Right renal pelvis (tissue), 4 donors: ENCODE measurements at places on chromosomes 7 and 10.

DNA sequence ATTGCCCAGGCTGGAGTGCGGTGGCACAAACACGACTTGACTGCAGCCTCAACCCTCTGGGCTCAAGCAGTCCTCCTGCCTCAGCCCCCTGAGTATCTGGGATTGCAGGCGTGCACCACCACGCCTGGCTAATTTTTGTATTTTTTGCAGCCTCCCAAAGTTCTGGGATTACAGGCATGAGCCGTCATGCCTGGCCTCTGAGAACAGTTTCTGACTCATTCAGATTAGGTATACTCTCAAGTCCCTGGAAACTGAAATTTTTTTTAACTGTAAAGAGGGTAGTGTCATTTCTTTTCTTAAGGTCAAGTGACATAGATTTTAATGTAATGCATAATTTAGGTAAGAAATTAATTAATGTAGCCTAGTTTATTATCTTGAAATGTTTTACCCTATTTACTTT is 104.7 kb downstream of the SEPTIN7 start:
- DNase-seq: no peak

GRCh38 chr7:100726996-100727761 is 6.2 kb upstream of the ZAN start:
- no peak for DNase-seq

DNA sequence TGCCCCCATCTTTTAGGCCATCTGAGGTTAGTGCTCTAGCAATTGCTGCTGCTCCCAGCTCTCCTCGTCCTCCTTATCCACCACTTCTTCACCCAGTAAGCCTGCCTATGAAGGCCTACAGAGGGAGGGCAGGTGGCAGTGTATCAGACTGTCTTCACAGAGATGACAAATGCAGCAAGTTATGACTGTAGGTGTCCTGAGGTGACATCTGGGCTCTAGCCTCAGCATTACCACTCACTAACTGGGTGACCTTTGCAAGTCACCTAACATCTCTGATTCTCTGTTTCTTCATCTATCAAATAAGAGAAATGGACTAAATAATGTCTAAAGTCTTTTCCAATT is 151.6 kb downstream of the NOC3L start:
- DNase-seq: no peak

DNA sequence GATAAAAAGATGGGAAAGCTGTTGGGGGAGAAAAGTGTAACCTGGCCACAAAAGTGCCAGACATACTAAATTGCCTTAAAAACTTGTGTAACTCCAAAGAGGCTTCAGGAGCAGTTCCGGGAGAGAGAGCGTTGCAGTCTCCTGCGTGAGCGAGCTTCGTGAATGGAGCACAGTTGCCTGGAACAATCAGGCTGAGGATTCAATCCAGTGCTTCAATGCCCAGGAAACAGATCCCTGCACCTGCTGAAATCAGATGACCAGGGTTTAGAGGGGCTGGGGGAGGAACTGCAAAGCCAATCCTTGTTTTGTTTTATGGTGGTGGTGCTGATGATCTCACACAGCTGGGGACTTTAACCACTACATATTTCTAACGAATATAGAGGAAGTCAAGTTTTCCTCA is 398.3 kb downstream of the DPP6 start:
- no peak for DNase-seq

GRCh38 chr10:44635176-44635575 is 250.3 kb upstream of the CXCL12 start:
- no peak for DNase-seq

- DNase-seq: no peak
Observed at GRCh38 chr10:47051741-47052238, 140.6 kb downstream of the PTPN20 start.

GRCh38 chr10:97870990-97871389 is 21.3 kb downstream of the GOLGA7B start:
- no peak for DNase-seq

GRCh38 chr10:77138541-77138940 is 499.1 kb downstream of the KCNMA1 start:
- DNase-seq: no peak

DNA sequence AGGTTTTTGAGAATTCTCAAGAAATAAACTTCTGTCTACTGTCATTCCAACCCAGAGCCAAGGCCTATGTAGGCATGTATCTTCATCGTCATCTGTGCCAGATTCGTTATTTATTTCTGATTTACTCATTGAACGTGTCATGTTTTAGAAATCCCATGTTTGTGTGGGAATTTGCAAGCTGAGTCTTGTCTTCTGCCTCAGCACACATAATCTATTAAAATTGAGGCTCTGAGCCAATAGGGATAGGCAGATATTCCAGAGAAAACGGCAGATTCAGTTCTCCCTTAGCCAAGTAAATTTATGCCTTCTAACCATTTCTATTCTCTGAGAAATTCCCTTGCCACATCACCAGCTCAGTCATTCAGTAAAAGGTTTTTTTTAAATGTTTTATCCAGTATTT is 444.6 kb downstream of the REEP3 start:
- no peak for DNase-seq

DNA sequence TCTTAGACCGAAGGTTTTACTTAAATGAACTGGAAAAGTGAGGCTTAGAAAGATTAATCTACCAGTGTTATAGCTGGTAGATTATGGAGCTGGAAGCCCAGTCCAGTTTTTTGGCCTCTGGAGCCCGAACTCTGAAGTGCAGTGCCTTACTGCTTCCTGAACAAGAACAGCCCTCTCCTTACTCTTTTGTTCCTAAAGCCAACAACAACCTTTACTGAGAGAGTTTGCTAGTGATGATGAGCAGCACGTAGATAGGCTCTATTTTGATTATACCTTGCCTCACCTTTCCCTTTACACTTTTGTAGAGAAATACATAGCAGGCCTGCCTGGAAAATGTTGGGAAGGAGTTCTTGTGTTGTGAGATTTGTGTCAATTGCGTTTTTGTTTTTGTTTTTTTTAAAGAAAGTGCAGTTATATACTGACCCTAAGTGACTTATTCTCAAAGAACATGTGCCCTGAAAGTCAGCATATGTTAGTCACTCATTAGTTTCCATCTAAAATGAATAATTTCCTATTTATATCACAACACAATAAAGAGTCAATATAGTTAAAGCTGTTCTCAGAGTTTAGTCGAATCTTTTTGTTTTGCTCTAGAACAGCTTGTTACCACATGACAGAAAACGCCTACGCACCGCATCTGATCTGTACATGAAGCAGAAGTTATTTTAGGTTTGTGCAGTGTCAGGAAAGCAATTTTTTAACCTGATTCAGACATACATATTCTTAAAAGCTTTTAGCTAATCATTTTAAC is 33.0 kb downstream of the PLEKHA1 start:
- no peak for DNase-seq

DNA sequence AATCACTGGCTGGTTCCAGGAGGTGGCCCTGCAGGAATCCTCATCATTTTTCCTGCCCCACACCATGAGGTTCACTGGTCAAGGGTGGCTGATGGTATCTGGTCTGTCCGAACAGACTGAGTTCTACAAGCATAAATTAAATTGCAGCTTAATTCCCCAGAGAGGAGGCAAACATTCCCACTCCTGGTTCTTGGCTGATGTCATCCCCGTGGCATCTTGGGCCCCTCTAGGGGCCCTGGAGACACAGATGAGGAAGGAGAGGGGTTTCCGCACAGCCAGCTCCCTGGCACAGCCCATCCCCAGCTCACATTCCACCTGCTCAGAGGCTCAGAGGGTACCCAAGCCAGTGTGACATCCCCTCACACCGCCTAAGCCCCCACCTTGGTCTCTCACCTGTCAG is 5.3 kb upstream of the KLRG2 start:
- peak; percentile 44 for DNase-seq

DNA sequence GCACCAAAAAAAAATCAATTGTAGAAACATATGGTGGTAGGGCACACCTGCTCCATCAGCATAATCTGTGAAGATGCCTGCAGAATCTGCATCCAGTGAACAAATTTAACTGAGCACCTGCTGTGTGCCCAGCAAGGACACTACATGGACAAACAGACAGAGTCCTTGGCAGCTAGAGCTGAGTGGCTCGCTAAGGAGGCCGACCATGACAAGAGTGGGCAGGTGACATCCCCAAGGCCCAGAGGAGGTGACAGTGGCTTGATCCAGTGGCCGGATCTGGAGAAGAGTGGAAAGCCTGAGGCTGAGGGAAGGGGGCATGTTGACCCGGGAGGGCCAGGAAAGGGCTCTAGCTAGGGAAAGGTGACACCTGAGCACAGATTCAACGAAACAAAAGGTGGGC is 68.1 kb downstream of the MAD1L1 start:
- DNase-seq: no peak

DNA sequence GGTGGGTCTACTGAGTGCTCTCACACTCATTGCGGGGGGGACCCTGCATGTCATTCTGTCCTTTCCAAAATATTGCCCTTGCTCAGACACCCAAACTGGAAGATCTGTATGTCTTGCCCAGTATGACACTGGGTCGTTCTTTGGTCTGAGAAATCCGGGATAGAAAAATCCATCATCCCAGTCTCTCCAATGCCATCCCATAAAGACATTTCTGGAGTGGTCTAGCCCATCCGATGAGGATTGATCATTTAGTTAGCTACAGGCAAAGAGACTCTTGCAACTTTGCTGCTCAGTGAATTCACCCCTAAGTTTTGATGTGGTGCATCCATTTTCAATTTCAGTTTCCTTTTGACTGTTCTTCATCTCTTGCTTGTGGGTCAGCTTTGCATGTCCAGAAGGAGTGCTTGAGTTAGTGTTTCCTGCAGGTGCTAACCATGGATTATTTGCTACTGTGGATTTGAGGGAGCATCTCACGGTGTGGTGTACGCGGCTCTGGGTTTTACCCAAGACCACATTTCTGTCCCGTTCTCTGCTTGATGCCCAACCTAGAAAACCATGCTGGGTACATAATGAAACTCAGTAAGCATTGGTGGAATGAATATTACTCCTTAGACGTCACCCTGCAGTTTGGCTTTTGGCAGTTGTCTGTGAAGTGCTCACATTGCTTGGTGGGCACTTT is 247.0 kb upstream of the MKI67 start:
- DNase-seq: no peak

DNA sequence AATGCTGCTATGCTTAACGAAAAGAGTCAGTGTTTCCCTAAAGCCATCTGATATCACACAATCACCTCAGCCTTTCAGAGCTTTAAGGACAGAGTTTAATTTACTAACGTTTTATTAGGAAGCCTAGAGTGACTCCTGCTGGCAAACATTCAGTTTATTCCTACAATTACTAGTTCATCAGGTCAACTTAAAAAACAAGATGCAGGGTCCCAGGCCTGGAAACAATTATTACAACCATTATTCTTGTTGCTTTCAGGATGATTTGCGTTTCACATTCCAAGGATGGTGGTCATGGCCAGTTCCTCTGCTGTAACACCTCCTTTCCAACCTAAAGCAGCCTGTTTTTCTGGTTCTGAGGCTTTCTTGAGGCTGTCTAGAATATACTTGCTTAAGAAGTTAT is 1.5 kb upstream of the FAM53B start:
- no peak for DNase-seq

DNA sequence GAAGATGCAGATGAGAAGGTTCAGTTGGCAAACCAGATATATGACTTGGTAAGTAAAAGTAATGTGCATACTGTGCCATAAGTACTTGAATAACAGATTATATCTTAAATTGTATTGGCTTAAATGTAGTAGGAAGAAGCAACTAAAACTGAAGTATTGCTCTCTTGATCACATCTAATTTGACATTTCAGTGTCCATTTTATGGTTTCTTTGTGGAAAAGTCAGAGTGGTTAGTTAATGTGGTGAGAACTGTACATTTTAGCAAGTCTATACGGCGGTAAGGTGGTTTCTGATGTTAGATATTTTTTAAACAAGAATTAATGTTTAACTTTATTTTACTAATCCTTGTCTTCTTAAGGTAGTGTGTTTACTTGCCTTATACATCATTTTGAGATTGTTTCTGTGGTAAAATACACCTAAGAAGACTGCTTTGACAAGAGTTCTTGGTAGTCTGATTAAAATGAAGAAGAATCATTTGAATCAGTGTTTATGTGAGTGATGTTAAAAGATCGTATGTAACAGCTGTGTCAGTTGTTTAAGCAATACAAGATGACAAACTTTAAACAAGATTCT is 5.1 kb downstream of the ING3 start:
- no peak for DNase-seq

DNA sequence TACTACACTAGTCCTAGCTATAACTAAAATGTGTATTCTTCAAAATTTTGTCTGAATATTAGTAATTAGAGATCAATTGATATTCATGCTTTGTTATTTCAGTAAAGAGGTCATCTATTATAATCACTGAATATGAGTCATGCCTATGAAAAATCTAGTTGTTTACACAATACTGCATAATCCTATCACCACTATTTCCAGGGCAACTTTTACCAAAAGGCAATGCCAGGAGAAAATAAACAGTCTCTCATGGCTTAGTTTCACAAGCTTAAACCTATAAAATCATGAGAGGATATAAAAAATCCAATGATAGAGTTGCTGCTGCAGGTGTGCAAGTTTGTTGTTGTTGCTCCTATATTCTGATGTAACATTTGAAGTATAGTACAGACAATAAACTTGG is 149.9 kb upstream of the COL1A2 start:
- DNase-seq: no peak

GRCh38 chr10:110431659-110432058 is 66.0 kb upstream of the DUSP5 start:
- no peak for DNase-seq

DNA sequence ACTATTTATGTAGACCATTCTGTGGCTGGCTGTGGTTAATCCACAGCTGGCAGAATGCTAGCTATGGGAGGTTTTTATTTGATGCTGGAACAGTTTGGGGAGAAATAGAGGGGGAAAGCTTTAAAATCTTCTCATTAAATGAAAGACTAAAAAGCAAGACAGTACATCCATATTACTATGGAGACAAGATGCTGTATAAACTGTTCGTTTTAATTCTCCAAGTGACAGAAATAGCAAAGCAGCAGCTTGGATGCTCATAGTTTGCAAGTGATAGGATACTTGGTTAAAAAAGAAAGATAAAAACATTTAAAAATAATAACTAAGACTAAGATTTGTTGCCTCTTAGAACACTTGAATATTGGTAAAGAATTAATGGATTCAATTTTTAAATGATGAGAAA is 304.9 kb upstream of the KAT6B start:
- DNase-seq: no peak

GRCh38 chr10:50324680-50325393 is 73.5 kb upstream of the ASAH2 start:
- DNase-seq: no peak

DNA sequence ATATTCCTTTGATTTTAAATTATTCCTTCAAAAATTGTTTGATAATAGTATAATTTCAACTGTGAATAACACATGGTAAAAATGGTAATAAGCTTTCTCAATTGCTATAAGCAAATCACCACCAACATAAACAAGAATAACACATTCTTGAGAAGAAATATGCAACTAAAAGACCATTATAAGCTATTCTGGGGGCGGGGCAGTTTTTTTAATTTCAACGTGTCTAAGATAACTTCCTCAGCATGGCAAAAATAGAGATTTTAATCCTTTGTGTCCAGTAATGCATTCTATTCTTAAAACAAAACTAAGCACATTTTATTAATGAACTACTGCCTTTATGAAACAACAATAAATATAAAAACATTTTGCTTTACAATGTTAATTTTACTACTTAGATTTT is 1.5 kb downstream of the DNAJC12 start:
- no peak for DNase-seq

- no peak for DNase-seq
Observed at GRCh38 chr10:102119417-102120141, 589 bp downstream of the LDB1 start.

- no peak for DNase-seq
Observed at GRCh38 chr10:59698326-59698725, 11.3 kb downstream of the SLC16A9 start.
